ENCODE measurements at places on chromosomes 11 and 22.

DNA sequence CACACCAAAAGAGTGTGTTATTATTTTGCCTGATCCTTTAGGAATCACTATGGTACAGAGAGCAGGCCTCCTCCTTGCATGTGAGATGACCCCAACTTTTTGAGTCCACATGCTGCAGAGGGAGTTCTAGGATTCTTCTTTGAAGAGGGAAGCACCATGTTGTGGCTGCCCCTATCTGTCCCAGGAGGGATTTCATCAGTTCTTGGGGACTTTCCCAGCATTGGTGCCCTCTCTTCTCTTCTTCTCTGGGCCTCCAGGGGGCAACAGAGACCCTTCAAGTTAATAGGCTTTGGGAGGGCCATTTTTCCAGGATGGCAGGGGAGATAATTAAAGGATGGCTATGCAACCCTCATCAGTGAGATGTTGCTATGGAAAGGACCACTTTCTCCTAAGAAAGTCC is 3.6 kb downstream of the MMP1 start:
- no peaks in the 10 kb centered on the region for H3K27me3 ChIP-seq
- H3K27ac ChIP-seq = no peak overlapping the region
- H3K4me3 ChIP-seq = no peak overlapping the region

DNA sequence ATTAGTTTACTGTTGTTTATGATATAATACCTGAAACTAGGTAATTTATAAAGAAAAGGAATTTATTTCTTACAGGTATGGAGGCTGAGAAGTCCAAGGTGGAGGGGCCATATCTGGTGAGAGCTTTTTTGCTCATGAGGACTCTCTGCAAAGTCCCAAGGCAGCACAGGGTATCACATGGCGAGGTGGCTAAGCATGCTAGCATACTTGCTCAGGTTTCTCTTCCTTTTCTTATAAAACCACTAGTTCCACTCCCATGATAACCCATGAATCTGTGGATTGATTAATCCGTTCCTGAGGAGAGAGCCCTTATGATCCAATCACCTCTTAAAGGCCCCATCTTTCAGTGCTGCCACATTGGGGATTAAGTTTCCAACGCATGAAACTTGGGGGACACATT is 82.7 kb downstream of the PHF21A start:
- H3K27ac ChIP-seq = no peak overlapping the region
- no peaks in the 10 kb centered on the region for H3K27me3 ChIP-seq
- no peaks in the 10 kb centered on the region for H3K36me3 ChIP-seq
- H3K4me3 ChIP-seq = no peak overlapping the region
- H3K4me1 ChIP-seq = peaks cover 29% of the 10 kb centered on the region

GRCh38 chr11:122163053-122163819 is 47.2 kb upstream of the BLID start:
- no peaks in the 10 kb centered on the region for H3K36me3 ChIP-seq
- H3K27ac ChIP-seq = no peak overlapping the region
- no peak for DNase-seq
- H3K4me3 ChIP-seq = no peak overlapping the region
- H3K27me3 ChIP-seq = peaks cover 7% of the 10 kb centered on the region
- peaks cover 6% of the 10 kb centered on the region for H3K4me1 ChIP-seq

GRCh38 chr11:64777449-64778222 is 706 bp downstream of the SF1 start:
- peaks cover 74% of the 10 kb centered on the region for H3K4me1 ChIP-seq
- H3K27me3 ChIP-seq = no peaks in the 10 kb centered on the region
- H3K27ac ChIP-seq = peak overlapping the region; percentile 98
- H3K4me3 ChIP-seq = peak overlapping the region; percentile 94

GRCh38 chr22:28962042-28962554 is 78.7 kb downstream of the ZNRF3 start:
- H3K36me3 ChIP-seq = no peaks in the 10 kb centered on the region
- no peak overlapping the region for H3K4me3 ChIP-seq
- H3K27ac ChIP-seq = no peak overlapping the region

DNA sequence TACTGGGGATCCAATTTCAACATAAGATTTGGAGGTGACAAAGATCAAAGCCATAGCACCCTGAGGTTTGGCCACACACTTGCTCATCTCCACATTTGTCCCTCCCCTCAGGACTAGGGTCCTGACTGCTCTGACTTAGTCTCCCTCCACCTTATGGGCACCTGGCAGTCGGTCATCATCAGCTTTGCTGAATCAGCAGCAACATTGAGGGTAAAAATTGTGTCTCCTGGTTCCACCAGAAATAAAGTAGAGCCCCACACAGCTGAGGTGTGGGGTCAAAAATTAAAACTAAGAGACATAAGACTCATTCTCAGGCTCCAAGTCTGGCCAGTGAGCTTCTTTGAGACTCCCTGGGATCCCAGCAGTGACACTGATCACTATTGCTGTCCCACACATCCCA is 56.2 kb downstream of the GGTLC2 start:
- no peak overlapping the region for H3K27ac ChIP-seq
- H3K4me1 ChIP-seq = no peaks in the 10 kb centered on the region
- H3K4me3 ChIP-seq = no peak overlapping the region

DNA sequence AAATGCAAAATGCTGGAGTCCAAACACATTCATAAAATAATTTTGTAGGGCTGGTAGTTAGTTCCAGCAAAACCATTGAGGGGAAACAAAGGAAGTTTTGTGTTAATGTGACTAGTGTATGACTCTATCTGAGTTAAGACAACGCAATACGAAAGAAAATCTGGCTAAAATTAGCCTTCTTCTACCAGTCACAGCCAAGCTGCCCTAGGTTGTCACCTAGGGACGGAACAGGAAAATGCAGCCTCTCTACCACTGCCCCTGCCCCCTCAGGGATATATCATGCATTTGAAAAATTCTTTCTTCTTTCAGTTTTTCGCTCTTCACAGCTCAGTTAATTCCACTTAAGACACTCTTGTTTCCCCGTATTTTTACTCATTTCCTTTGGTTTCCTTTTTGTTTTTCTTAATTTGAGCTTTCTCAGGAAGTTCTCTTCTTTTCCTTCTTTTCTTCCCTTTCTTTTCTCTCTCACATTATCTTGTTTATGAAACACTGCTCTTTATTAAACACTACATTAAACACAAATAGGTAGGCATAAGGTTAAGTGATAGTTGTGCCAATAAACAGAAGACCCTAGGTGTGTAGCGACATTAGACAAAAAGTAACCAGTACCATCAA is 30.6 kb downstream of the KIRREL3 start:
- DNase-seq = no peak
- H3K4me1 ChIP-seq = peaks cover 5% of the 10 kb centered on the region
- no peaks in the 10 kb centered on the region for H3K36me3 ChIP-seq
- H3K4me3 ChIP-seq = no peak overlapping the region

DNA sequence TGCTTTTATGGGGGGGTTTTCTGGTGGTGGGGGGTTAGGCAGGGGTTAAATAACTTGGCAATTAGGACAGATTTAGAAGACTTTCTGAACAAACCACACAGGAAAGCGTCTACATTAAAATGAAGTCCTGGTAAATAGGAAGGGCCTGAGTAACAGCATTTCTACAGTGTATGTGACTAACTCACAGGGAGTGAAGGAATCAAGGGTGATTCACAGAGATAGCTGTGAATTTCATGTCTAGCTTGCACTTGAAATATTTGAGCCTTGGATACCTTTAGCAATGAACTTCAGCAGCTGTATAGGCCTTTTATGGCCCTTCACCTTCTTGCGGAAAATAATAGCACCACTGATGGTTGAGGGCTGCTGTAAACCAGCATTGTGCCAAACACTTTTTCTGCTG is 26.1 kb upstream of the LDHA start:
- DNase-seq = no peak
- peak overlapping the region; percentile 36 for H3K27ac ChIP-seq
- no peaks in the 10 kb centered on the region for H3K36me3 ChIP-seq
- no peaks in the 10 kb centered on the region for H3K27me3 ChIP-seq
- peaks cover 6% of the 10 kb centered on the region for H3K4me1 ChIP-seq
- no peak overlapping the region for H3K4me3 ChIP-seq

GRCh38 chr11:118415739-118416068 is 14.3 kb downstream of the ATP5MG start:
- no peaks in the 10 kb centered on the region for H3K36me3 ChIP-seq
- H3K4me3 ChIP-seq = no peak overlapping the region
- no peaks in the 10 kb centered on the region for H3K4me1 ChIP-seq
- no peaks in the 10 kb centered on the region for H3K27me3 ChIP-seq
- no peak overlapping the region for H3K27ac ChIP-seq

DNA sequence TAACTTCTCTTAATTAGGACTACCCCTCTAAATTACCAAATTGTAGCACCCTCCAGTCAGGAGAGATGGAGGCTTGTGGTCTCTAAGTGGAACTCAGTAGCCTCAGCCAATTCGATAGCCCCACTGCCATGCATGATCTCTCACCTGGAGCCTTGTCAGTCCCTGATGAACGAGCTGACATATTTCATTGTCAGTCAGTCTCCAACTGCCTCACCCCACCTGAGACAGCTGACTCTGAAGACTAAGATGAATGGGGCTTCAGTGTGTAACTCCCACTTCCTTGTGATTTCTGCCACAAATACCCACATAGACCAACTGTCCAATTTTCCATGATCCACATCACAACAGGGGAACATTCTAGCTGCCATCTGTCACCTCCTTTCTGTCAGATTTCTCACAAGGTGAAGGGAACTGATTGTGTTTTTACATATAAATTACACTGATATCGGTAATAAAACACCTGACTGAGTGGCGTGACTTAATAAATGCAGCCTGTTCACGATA is 206.5 kb downstream of the FAM181B start:
- no peaks in the 10 kb centered on the region for H3K27me3 ChIP-seq
- H3K4me1 ChIP-seq = no peaks in the 10 kb centered on the region
- H3K27ac ChIP-seq = no peak overlapping the region
- DNase-seq = no peak
- no peak overlapping the region for H3K4me3 ChIP-seq

GRCh38 chr11:110977661-110978060 is 265.4 kb upstream of the ARHGAP20 start:
- H3K27me3 ChIP-seq = peaks cover 11% of the 10 kb centered on the region
- H3K36me3 ChIP-seq = no peaks in the 10 kb centered on the region
- no peaks in the 10 kb centered on the region for H3K4me1 ChIP-seq
- H3K27ac ChIP-seq = no peak overlapping the region

- no peak overlapping the region for H3K27ac ChIP-seq
- no peaks in the 10 kb centered on the region for H3K36me3 ChIP-seq
- H3K27me3 ChIP-seq = peaks cover 24% of the 10 kb centered on the region
- DNase-seq = no peak
- H3K4me1 ChIP-seq = peaks cover 7% of the 10 kb centered on the region
Observed at GRCh38 chr11:69916806-69917387, 97.7 kb upstream of the FGF3 start.

GRCh38 chr11:79331203-79331901 is 109.5 kb downstream of the TENM4 start:
- H3K27me3 ChIP-seq = no peaks in the 10 kb centered on the region
- H3K27ac ChIP-seq = no peak overlapping the region
- no peaks in the 10 kb centered on the region for H3K4me1 ChIP-seq
- H3K36me3 ChIP-seq = no peaks in the 10 kb centered on the region

- peaks cover 22% of the 10 kb centered on the region for H3K27me3 ChIP-seq
- no peak for DNase-seq
- peaks cover 30% of the 10 kb centered on the region for H3K4me1 ChIP-seq
- H3K36me3 ChIP-seq = no peaks in the 10 kb centered on the region
- H3K27ac ChIP-seq = no peak overlapping the region
Observed at GRCh38 chr22:35840302-35840739, 122.6 kb downstream of the APOL5 start.

- DNase-seq = no peak
- H3K36me3 ChIP-seq = no peaks in the 10 kb centered on the region
- H3K4me1 ChIP-seq = no peaks in the 10 kb centered on the region
- H3K4me3 ChIP-seq = no peak overlapping the region
- peaks cover 15% of the 10 kb centered on the region for H3K27me3 ChIP-seq
- H3K27ac ChIP-seq = no peak overlapping the region
Observed at GRCh38 chr22:27046086-27046485, 388.7 kb downstream of the MIAT start.

GRCh38 chr22:29718949-29719898 is 579 bp upstream of the CABP7 start:
- H3K27me3 ChIP-seq = peaks cover 37% of the 10 kb centered on the region
- peak overlapping the region; percentile 38 for H3K4me3 ChIP-seq
- H3K4me1 ChIP-seq = no peaks in the 10 kb centered on the region

- no peak overlapping the region for H3K4me3 ChIP-seq
- H3K27ac ChIP-seq = no peak overlapping the region
- no peak for DNase-seq
- peaks cover 2% of the 10 kb centered on the region for H3K36me3 ChIP-seq
- no peaks in the 10 kb centered on the region for H3K27me3 ChIP-seq
Observed at GRCh38 chr11:70532731-70533130, 134.4 kb downstream of the CTTN start.

DNA sequence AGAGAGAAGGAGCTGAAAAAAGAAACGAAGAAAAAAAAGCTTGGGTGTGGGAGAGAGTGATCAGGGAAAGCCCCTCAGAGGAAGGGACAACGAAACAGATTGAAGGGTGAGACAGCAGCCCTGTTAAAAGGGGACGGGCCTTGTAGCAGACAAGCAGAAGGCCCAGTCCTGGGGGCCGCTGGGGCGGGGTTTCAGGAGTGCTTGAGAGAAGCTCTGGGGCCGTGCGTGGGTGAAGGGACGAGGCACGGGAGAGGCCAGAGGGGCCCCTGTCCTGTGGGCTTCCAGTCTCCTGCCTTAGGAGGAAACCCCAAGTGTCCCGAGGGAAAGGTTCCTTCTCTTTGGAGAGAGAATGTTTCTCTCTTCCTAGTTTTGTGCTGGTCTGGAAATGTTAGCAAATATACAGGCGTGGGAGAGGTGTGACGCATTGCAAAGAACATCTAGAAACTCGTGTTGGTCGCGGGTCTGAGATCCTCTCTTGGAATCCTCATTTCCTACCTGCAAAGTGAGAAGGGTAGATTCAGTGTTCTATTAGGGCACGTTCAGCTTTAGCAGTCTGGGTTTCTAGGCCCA is 28.6 kb downstream of the ADAMTS15 start:
- H3K4me1 ChIP-seq = no peaks in the 10 kb centered on the region
- no peak for DNase-seq
- H3K4me3 ChIP-seq = no peak overlapping the region
- no peak overlapping the region for H3K27ac ChIP-seq
- no peaks in the 10 kb centered on the region for H3K36me3 ChIP-seq
- H3K27me3 ChIP-seq = no peaks in the 10 kb centered on the region

DNA sequence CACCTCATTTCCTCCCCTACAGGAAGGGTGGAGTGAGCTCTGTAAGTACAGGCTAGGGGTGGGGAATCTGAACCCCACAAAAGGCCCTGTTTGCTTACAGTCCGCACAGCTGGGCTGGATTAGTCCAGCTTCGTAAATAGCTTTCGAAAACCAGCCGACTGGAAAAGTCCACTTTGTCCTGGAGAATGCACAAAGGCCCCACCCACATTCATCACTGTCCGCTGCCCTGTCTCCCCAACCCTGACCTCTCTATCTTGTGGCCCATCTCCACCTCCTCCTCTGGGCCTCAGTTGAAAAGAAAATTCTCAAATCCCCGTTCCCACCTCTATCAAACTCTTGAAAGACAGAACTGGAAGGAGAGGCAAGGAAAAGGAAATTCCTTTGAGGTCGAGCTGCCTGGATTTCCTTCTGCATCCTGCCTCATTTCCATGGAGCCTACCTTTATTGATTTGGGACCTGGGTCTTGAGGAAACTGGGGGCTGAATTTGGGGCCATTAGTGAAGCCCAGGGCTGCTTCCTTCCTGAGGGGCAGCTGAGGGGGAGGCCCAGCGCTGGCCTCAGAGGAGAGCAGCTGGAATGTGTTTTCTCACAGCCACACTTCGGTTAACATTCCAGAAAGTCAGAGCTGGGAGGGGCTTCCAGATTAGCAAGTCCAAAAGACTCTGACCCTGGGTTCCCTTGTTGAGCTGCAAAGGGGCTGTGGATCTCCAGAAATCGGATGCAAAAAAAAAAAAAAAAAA is 147.6 kb downstream of the FBXO7 start:
- no peak for DNase-seq
- H3K27me3 ChIP-seq = peaks cover 7% of the 10 kb centered on the region
- no peak overlapping the region for H3K27ac ChIP-seq
- H3K4me3 ChIP-seq = no peak overlapping the region
- no peaks in the 10 kb centered on the region for H3K36me3 ChIP-seq
- no peaks in the 10 kb centered on the region for H3K4me1 ChIP-seq
